Muscle of arm (tissue), 14 donors: ENCODE measurements at places on chromosomes 1 and 21.

GRCh38 chr21:18499761-18500376, 96.3 kb upstream of the TMPRSS15 start:
- peak; percentile 53 for DNase-seq

GRCh38 chr1:1058921-1059493, 15.1 kb downstream of the RNF223 start:
- no peak for DNase-seq

- no peak for DNase-seq
These were observed 20.4 kb upstream of the SUMO3 start for GRCh38 chr21:44838039-44838895.

GRCh38 chr1:90074970-90075391, 80.1 kb downstream of the ZNF326 start:
- DNase-seq, result no peak

- DNase-seq, result no peak
These were observed 145.6 kb downstream of the HIVEP3 start for GRCh38 chr1:41773144-41773591.

GRCh38 chr1:200899954-200900867, 5.5 kb downstream of the INAVA start:
- DNase-seq, result no peak

DNA sequence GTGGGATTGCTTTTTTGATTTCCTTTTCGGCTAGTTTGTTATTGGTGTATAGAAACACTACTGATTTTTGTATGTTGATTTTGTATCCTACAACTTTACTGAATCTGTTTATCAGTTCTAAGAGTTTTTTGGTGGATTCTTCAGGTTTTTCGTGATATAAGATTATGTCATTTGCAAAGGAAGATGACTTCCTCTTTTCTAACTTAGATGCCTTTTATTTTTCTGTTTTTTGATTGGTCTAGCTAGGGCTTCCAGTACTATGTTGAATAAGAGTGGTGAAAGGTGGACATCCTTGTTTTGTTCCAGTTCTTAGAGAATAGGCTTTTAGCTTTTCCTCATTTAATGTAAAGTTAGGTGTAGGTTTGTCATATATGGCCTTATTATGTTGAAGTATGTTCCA, 13.1 kb upstream of the NHLH2 start:
- no peak for DNase-seq

DNA sequence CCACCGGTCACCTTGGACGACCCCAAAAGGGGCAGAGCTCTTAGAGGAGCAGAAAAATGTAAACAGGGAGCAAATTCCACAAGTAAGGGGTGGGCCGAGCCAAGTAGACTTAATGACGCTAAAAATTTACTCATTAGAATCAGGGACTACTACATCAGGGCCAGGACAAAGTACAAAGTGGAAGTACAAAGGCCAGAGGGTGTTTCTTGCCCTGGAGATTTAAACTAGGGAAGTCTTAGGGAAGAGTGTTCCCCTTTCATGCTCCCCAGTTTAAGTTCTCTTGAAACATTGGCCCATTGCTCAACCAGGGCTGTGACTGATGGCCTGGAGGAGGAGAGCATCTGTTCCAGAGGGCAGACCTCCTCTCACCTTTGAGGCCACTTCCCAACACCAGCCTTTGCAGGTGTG, 48.6 kb downstream of the BACH1 start:
- no peak for DNase-seq

GRCh38 chr1:29554208-29554778, 318.0 kb downstream of the PTPRU start:
- DNase-seq, result no peak

- DNase-seq, result no peak
These were observed 153.4 kb downstream of the KCNT2 start for GRCh38 chr1:196454792-196455191.

GRCh38 chr1:62688687-62689085, 500 bp upstream of the DOCK7 start:
- DNase-seq, result no peak

- DNase-seq, result no peak
These were observed 23.7 kb downstream of the CAMK1G start for GRCh38 chr1:209607102-209607794.

- DNase-seq, result no peak
These were observed 16.5 kb upstream of the PKP1 start for GRCh38 chr1:201266774-201267173.

DNA sequence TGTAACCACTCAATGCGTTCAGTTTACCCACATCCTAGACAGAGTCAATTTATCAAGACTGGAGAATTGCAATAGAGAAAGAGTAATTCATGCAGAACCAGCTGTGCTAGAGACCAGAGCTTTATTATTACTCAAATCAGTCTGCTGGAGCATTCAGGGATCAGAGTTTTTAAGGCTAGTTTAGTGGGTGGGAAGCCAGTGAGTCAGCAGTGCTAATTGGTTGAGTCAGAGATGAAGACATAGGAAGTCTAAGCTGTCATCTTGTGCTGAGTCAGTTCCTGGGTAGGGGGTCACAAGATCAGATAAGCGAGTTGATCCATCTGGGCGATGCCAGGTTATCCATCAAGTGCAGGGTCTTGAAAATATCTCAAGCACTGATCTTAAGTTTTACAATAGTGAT, 499.6 kb downstream of the MRPL39 start:
- no peak for DNase-seq

DNA sequence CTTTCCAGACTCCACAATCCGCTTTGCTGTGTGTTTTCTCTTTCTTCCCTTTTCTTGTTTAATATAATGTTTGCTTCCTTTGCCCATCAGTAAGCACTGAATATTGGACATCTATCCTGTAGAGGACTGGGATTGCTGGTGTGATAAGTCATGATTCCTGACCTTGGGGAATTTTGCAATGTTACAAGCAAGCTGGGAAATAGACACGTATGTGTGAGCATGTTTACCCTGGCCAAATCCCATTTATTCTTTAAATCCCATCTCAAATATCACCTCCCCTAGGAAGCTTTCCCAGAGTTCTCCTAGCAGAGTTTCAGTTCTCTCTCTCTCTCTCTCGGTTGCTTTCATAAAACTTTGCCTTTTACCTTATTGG, 155.3 kb downstream of the ROR1 start:
- no peak for DNase-seq

DNA sequence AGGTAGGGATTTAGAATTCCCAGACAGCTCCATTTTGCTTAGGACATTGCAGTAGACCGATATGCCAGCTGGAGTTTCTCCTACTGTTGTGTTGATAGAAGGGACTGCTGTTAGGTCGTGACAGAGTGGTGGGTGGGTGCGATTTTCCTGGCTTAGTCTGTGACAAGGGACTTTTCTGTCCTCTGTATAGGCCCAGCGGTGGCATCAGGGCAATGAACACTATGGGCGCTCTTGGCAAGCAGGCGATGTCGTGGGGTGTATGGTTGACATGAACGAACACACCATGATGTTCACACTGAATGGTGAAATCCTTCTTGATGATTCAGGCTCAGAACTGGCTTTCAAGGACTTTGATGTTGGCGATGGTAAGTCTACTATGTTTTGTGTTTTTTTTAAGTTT, 321.8 kb downstream of the ZP4 start:
- DNase-seq, result no peak

- peak; percentile 64 for DNase-seq
These were observed 285.9 kb upstream of the C1orf87 start for GRCh38 chr1:60359431-60359830.

GRCh38 chr1:174451408-174451807, 3.6 kb downstream of the GPR52 start:
- DNase-seq, result no peak

- DNase-seq, result no peak
These were observed 40.3 kb downstream of the CFHR5 start for GRCh38 chr1:197017558-197018146.

GRCh38 chr1:186735463-186735862, 55.2 kb upstream of the PTGS2 start:
- DNase-seq, result no peak

DNA sequence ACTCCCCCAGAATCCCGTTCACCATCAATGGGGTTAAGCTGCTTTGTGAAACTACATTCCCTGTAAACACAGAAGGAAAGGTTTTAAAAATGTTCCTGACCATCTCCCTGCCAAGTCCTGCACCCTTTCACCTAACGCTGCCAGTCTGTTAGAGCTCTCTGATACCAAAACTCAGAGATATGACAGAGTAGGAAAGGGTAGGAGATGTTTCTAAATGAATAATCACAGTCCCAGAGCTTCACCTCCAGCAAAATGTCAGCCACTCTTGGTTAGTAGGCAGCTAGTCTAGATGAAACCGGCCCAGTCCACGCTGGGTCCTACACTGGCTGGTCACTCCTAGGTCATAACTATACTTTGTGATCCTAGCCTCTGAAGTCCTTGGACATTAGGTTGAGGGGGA, 26.7 kb downstream of the SLAMF6 start:
- DNase-seq, result no peak

- no peak for DNase-seq
These were observed 7.3 kb upstream of the TMEM51 start for GRCh38 chr1:15146142-15146680.

DNA sequence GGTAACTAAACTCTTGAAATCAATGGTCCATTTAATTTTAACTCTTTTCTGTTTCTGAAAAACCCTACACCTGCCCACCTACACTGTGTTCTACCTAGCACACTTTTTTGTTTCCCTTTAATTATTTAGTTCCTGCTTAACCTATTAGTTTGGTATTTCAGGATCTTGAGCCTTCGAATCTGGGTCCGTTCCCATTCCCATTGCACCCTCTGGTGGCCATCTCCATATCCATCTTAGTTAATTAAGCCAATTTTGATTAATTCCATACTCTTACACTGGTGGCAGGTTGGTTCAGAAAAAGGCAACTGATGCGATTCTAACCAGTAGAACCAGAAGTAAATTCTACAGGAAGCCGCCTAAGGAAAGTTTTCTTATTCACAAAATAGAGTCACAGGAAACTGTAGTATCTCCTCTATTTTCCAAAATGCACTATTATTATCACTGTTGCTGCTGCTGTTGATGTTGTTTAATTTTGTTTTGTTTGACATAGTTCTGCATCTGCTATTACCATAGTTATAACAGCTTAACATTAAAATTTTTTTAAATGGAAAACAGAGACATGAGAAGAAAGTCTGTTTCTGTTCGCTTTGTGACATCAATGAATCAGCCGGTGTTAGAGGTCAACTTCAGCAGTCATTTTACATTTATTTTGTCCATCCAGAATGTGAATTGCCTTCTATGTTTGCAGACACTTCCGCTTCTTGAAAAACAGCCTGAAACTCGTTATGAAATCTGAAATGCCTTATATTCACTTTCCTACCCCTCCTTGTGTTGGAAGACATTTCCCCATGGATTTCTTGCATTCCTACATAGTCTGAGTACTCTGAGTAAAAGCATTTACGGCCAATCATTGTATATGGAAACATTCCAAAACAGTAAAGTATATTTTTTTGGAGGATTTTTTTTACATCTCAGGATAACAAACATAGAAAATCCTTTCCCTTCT, 115.5 kb upstream of the NCAM2 start:
- DNase-seq, result peak; percentile 46

GRCh38 chr1:246695136-246695535, 29.1 kb upstream of the SCCPDH start:
- no peak for DNase-seq

GRCh38 chr21:26047279-26047967, 123.1 kb downstream of the APP start:
- no peak for DNase-seq

- DNase-seq, result no peak
These were observed 64.5 kb downstream of the PLPPR5 start for GRCh38 chr1:98940069-98940721.

DNA sequence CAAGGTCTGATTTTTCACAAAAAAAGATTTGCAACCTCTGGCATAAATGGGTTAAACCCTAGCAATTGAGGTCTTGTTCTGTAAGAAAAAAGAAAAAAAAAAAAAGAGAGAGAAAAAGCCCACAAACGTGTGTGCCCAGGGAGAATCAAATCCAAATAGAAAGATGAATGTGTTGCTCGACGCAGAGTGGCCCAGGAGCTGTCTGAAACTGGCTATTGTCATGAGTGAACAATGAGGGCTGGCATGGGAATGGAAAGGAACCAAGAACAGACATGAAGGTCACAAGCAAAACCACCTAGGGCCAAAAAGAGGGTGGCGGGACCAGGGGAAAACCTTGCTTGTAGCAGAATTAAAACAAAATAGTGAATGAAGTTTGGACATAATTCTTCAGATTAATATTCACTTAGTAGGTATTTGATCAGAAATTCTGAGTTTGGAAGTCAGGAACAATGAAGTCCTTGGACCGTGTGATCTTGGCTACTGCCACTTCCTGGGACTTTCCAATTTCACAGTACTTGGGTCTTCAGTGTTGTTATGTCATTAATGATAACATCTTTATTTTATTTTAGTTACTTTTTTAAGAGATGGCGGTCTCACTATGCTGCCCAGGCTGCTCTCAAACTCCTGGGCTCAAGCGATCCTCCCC, 3.1 kb downstream of the ENO1 start:
- no peak for DNase-seq
